ENCODE measurements at places on chromosomes 3 and 15. TPM values are rescaled to one million over a fixed set of nuclear protein-coding genes. Genes with fewer than 3 reads are reported as not detected.

Gene NR2F2
- total RNA-seq = 167 TPM

Gene ITIH4
- 8.3 TPM for total RNA-seq

Gene CCR3
- not detected for total RNA-seq

Gene FBXL2
- 22.2 TPM for total RNA-seq

Gene IQCH
- total RNA-seq = 1.00 TPM

Gene SLCO2A1
- 0.82 TPM for total RNA-seq

Gene CKMT1A
- not detected for total RNA-seq

Gene TGM5
- not detected for total RNA-seq

Gene EXD1
- total RNA-seq = not detected

Gene TMEM207
- not detected for total RNA-seq

Gene BNC1
- total RNA-seq = 2.3 TPM

Gene CCDC191
- total RNA-seq = 3.2 TPM

Gene P2RY13
- total RNA-seq = not detected

Gene FOXB1
- total RNA-seq = not detected

Gene C3orf85
- total RNA-seq = not detected

Gene DTWD1
- 18.0 TPM for total RNA-seq

Gene IQCF5
- not detected for total RNA-seq

Gene IL17RB
- 0.22 TPM for total RNA-seq

Gene GOLGA8K
- total RNA-seq = 1.3 TPM

Gene C3orf49
- not detected for total RNA-seq

Gene FBN1
- total RNA-seq = 1,190 TPM

Gene RAD51
- total RNA-seq = 6.9 TPM

Gene SLC28A2
- not detected for total RNA-seq

Gene KBTBD13
- not detected for total RNA-seq

Gene GASK1A
- not detected for total RNA-seq

Gene GPR27
- total RNA-seq = 5.5 TPM

Gene SRPRB
- total RNA-seq = 122 TPM

Gene DHX36
- total RNA-seq = 48.4 TPM

Gene HTD2
- 7.2 TPM for total RNA-seq

Gene ARRDC4
- total RNA-seq = 4.9 TPM

Gene AGTR1
- 2.2 TPM for total RNA-seq

Gene LTF
- total RNA-seq = not detected

Gene ATP13A4
- not detected for total RNA-seq

Gene COL6A5
- not detected for total RNA-seq

Gene FSTL1
- 3,511 TPM for total RNA-seq

Gene TNFAIP8L3
- total RNA-seq = 6.1 TPM

Gene RLBP1
- not detected for total RNA-seq

Gene ARHGAP11A
- total RNA-seq = 14.5 TPM

Gene CLEC3B
- total RNA-seq = 47.1 TPM

Gene MESP1
- total RNA-seq = 2.7 TPM

Gene DNAH1
- 9.4 TPM for total RNA-seq

Gene SNRPA1
- total RNA-seq = 35.7 TPM

Gene UBAP1L
- total RNA-seq = 2.5 TPM

Gene MNS1
- total RNA-seq = 1.5 TPM

Gene LAMB2
- total RNA-seq = 1,096 TPM

Gene PLAAT1
- total RNA-seq = 0.80 TPM

Gene SMCO1
- total RNA-seq = not detected

Gene WDR49
- not detected for total RNA-seq

Gene LARP6
- 135 TPM for total RNA-seq

Gene COX17
- 19.9 TPM for total RNA-seq

All from chondrocyte (in vitro differentiated cells).